ENCODE measurements at places on chromosomes 2 and 18. TPM values are rescaled to one million over a fixed set of nuclear protein-coding genes. Genes with fewer than 3 reads are reported as not detected.

The MZT2B gene
- polyA plus RNA-seq = 233 TPM

The SLC38A11 gene
- polyA plus RNA-seq = not detected

The ABCA12 gene
- 0.05 TPM for polyA plus RNA-seq

The SMAD4 gene
- 41.9 TPM for polyA plus RNA-seq

The MEIS1 gene
- polyA plus RNA-seq = not detected

The ATP6V1B1 gene
- polyA plus RNA-seq = not detected

The SLC35F5 gene
- polyA plus RNA-seq = 10.9 TPM

The RGPD3 gene
- polyA plus RNA-seq = not detected

The RUFY4 gene
- 0.89 TPM for polyA plus RNA-seq

The FBXO48 gene
- polyA plus RNA-seq = 1.3 TPM

The PUM2 gene
- polyA plus RNA-seq = 27.8 TPM

The KIF5C gene
- 37.8 TPM for polyA plus RNA-seq

The ALLC gene
- polyA plus RNA-seq = not detected

The MSH6 gene
- 86.9 TPM for polyA plus RNA-seq

The ACTG2 gene
- polyA plus RNA-seq = 6.3 TPM

The SPDYA gene
- polyA plus RNA-seq = 4.0 TPM

The LHCGR gene
- polyA plus RNA-seq = 0.54 TPM

The MOGAT1 gene
- 0.63 TPM for polyA plus RNA-seq

The IL1R1 gene
- not detected for polyA plus RNA-seq

The MYCN gene
- 50.8 TPM for polyA plus RNA-seq

The GLB1L gene
- polyA plus RNA-seq = 1.7 TPM

The HRH4 gene
- 0.07 TPM for polyA plus RNA-seq

The CRYGC gene
- polyA plus RNA-seq = not detected

The HOXD10 gene
- not detected for polyA plus RNA-seq

The CYP27C1 gene
- polyA plus RNA-seq = 1.1 TPM

The NPHP1 gene
- polyA plus RNA-seq = 11.0 TPM

The CLIP4 gene
- 0.06 TPM for polyA plus RNA-seq

The SH3BP4 gene
- 15.1 TPM for polyA plus RNA-seq

The PROKR1 gene
- polyA plus RNA-seq = 1.1 TPM

The CXCR1 gene
- not detected for polyA plus RNA-seq

Data from GM23338 (cell line).